Cerebellum (tissue), 4 donors: ENCODE measurements at places on chromosomes 13 and 19. TPM values are rescaled to one million over a fixed set of nuclear protein-coding genes. Genes with fewer than 3 reads are reported as not detected.

SLC25A41 gene
- total RNA-seq, result 0.91 TPM

DNA sequence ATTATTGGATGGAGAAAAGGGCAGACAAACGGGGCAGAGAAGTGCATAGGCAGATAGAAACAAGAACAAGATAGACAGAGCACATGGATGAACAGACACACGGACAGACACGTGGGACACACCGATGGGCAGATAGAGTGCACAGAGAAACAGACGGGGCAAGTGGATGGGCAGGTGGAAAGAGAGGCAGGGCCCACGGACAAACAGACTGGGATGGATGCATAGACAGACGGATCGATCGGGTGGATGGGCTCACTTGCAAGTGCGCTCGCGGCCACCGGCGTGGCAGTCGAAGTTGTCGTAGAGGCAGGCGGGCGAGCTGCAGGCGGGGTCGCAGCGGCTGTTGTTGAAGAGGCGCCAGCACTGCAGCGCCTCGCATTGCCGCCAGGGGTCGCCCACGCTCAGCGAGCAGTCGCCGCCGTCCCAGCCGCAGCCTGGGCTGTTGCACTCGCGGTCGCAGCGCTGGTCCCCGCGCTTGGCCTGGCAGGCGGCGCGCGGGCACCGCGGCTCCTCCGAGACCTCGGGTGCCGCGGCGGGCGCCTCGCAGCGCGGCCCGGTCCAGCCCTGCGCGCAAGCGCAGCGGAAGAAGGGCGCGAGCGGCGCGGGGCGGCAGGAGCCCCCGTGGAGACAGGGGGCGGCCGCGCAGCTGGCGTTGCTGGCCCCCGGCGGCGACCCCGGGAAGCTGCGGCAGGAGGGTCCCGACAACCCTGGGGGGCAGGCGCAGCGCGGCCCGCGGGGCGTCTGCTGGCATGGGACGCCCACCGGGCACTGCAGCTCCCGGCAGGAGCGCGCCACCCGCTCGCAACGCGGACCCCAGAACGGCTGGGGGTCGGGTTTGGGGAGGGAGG is 23.3 kb downstream of the NOTCH3 start:
- DNase-seq, result peak; percentile 85

GRCh38 chr13:40193286-40194223 is 472.9 kb downstream of the FOXO1 start:
- DNase-seq, result no peak

DNA sequence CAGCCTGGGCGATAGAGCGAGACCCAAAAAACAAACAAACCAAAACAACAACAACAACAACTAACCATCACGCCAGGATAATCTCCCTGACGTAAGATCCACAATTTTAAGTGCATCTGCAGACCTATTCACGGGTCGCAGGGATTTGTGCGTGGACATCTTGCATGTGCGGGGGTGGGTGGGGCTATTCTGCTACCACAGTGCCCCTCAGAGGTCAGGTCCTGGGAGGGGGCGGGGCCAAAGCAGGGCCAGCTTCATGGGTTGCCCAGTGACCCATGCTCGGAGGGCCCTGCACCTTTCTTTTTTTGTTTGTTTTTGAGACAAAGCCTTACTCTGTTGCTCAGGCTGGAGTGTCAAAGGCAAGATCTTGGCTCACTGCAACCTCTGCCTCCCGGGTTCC is 2.6 kb upstream of the CDC42EP5 start:
- DNase-seq, result no peak

GRCh38 chr19:35935911-35936737 is at the start of gene LRFN3:
Gene LRFN3 (plus strand): TSS chr19:35936374. CDS start chr19:35939426, 3,052 bp downstream.
- DNase-seq, result peak; percentile 92

DNA sequence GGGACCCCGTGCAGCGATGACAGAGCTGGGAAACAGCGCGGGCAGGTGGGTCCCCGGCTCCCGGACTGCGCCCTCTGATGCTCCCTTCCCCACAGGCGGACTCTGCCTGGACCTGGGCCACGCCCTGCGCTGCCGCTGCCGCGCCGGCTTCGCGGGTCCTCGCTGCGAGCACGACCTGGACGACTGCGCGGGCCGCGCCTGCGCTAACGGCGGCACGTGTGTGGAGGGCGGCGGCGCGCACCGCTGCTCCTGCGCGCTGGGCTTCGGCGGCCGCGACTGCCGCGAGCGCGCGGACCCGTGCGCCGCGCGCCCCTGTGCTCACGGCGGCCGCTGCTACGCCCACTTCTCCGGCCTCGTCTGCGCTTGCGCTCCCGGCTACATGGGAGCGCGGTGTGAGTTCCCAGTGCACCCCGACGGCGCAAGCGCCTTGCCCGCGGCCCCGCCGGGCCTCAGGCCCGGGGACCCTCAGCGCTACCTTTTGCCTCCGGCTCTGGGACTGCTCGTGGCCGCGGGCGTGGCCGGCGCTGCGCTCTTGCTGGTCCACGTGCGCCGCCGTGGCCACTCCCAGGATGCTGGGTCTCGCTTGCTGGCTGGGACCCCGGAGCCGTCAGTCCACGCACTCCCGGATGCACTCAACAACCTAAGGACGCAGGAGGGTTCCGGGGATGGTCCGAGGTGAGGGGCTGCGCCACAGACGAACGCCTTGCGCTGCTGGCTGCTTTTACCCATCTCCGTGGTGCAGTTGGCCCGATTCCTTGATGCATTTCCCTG is 7.8 kb upstream of the SELENOV start:
- DNase-seq, result peak; percentile 76

DNA sequence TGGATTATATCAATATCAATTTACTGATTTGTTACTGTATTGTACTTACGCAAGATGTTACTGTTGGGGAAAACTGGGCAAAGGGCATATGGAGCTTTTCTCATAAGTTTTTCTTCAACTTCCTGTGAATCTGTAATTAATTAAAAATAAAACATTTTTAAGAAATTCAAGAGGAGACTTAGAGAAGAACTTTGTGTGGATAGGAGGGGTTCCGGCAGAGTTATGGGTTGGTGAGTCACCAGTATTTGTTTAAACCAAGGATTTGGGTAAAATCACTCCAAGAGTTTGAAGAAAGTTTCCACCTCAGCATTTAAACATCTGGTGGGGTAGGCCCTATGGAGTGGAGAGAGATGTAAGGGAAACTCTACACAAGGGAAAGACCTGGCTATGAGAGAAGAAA is 379.6 kb downstream of the TSHZ3 start:
- no peak for DNase-seq

DNA sequence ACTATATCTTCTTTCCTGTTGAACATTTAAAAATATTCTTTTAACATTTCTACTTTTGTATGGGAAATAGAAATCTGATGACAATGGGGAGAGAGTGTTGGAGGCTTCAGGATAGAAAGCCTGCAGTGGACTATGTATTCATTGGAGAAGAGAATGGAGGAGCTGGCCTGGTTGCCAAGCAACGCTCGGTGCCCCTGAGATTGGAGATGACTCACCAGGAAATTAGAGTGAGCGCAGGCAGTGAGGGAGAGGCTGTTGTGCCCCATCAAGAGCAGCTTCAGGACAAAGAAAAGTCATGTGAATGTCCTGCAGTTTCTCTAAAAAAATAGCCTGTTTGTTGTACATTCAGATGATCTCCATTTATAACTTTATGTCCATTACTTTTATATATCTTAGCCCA is 48.7 kb upstream of the ZNF835 start:
- DNase-seq, result no peak

DNA sequence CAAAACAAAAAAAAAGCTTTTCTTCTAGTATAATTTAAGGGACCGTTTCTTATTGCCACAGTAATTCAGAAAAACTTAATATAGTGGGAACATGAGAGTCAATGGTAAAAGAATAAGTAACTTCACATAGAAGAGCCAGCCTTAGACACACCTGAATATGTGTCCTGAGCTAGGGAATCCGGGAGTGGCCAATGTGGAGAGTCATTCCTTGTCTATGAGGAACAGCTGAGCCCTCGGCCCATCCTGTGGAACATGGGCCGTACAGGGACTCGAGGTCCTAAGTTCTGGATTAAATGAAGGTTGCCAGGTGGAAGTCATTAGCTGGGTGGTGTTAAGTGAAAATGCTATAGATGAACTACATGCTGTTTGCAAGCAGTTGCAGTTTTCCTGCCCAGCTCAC is 32.2 kb downstream of the EFNB2 start:
- no peak for DNase-seq

- no peak for DNase-seq
These were observed 840 bp upstream of the LILRA4 start for GRCh38 chr19:54339646-54340358.

DNA sequence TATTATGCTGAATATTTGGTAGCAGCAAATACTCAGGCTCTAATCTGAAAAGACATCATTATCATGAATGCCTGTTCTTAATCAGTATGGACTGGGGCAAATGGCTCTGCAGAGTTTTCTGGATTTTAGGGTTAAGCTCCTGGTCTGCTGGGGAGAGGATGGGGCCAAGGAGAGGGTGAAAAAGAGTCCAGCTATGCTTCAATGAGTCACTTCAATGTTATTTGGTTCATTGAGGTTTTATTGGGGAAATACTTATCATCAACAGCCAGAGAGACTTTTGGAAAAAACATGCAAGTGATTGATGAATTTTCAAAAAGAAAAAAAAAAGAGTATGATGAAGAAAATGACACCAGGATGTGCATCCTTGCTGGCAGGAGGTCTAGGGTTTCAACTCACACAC is 278.3 kb downstream of the UQCRFS1 start:
- no peak for DNase-seq

GRCh38 chr13:99724633-99725517 is 223.6 kb downstream of the TM9SF2 start:
- DNase-seq, result no peak
